EH (cell line): ENCODE measurements at places on chromosomes 3 and 15.
A peak's percentile ranks its signal among the peaks of the same experiment; 100 is the strongest.

- DNase-seq, result no peak
Observed at GRCh38 chr3:5151586-5151985, 29.5 kb downstream of the ARL8B start.

DNA sequence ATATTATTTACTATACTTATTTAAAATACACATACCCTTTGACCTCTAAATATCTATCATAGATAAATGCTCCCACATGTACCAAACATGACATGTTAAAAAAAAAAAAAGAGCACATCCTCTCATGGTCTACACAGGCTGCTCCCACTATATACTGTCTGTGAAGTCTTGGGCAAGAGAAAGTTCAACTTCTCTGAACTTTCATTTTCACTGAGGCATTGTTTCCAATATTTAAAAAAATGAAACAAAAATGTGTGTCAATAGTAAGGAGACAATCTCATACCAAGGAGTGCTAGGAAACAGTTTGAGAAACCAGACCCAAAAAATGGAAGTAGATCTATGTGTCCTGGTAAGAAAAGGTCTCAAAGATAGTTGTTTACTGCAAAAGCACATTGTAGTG, 29.3 kb downstream of the SLC4A7 start:
- DNase-seq, result peak; percentile 13

GRCh38 chr3:41598402-41599126, 363.3 kb downstream of the ULK4 start:
- DNase-seq, result peak; percentile 61

- no peak for DNase-seq
Observed at GRCh38 chr15:31461375-31461774, 134.7 kb downstream of the KLF13 start.

GRCh38 chr3:120568202-120568531, 28.0 kb upstream of the NDUFB4 start:
- DNase-seq, result no peak

- peak; percentile 19 for DNase-seq
Observed at GRCh38 chr15:50066202-50066601, 52.8 kb downstream of the ATP8B4 start.

DNA sequence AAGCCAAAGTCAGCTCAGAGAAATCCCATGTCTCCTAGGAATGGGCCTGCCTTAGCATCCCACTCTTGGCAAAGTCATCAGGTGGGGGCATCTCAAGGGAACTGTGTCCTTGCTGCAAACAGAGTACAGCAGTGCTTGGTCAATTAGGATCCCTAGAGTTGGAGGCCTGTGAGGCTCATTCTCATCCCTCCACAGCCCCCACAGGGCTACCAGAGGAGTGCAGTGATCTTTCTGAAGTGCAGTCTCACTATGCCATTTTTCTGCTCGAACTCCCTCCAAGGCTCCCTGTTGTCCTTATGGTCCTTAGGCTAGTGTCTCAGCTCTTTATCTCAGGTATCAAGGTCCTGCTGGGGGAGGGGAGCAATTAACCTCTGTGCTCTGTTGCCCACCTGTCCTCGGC, 31.1 kb downstream of the TMEM40 start:
- DNase-seq, result no peak

DNA sequence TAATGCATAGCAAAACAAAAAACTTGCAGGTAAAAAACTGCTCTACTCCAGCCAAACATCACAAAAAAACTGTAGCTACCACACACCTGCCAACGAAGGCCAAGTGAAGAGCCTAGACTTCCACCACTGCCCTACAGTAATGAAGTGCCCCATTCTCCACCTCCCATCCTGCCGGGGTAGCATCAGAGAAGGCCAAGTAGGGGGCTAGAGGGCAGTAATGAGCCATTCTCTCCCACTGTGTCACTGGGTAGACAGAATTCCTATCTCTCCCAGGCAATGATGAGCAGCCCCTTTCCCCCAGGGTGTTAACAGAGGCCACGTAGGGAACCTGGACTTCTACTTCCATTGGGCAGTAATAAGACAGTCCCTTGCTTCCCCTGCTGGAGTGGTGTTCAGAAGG, 9.5 kb downstream of the SEC22C start:
- DNase-seq, result peak; percentile 60

- DNase-seq, result no peak
Observed at GRCh38 chr3:30634761-30635735, 28.6 kb downstream of the TGFBR2 start.

DNA sequence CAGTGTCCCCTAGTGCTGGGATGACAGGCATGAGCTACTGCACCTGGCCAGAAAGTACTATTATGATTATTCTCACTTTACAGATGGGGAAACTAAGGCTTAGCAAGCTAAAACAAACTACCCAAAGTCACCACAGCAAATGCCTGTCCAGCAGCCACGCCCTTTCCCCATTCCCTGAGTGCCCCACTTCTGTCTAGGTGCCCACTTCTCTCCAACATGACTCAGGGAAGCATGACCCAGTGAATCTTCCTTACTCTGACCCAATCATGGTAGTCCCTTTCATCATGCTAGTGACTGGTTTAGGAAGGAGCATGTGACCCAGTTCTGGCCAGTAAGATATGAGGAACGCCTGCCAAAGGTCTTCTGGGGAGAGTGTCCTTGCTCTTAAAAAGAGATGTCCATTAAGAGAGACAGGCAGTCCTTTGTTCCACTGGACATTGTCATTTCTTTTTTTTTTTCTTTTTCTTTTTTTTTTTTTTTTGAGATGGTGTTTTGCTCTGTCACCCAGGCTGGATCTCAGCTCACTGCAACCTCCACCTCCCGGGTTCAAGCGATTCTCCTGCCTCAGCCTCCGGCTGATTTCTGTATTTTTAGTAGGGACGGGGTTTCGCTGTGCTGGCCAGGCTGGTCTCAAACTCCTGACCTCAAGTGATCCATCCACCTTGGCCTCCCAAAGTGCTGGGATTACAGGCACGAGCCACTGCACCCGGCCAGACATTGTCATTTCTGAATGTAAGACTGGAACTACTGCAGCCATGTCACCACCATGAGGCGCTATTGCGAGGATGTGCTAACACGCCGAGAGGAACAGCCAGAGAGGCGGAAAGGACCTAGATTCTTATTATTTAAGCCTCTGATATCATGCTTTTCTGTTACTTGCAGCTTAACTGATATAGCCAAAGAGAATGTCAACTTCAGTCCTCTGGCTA, 19.8 kb downstream of the MEGF11 start:
- peak; percentile 31 for DNase-seq

DNA sequence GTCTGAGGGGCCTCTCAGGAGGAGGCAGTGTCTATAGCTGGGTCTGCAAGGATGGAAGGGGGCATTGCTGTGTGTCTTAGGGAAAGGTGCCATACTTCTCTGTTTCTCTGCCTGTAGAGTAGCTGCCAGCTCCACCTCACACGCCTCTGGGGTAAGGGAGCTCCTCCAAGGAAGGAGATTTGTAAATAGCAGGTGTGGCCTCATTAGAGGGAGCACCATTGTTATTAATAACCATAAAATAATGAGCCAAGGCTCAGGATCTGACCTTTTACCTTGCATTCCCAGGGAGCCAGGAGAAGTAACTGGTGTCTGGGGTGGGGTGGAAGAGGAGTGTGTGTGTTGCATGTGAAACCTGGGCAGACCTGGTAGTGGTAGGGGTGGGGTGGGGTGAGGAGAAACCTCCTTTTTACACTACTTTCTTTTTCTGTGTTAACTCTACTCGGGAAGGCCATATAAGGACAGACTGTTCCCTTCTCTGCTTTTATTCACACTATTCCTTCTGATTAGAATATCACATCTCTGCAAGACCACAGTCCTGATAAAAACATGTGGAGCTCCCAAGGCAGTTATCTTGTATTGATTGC, 2.2 kb upstream of the C15orf39 start:
- DNase-seq, result no peak

DNA sequence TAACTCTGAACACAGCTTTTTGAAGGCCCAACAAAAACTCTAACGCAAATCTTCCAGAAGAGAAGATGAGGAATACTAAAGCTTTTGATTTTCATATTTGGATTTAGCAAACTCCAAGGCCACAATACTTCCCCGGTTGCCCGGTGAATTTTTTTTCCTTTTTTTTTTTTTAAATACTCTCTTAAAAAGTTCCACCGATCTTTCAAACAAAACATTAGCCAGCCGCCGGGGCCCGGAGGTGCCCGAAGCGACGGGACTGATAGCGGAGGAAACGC, 2.3 kb downstream of the FOXL2 start:
- DNase-seq, result no peak

- peak; percentile 73 for DNase-seq
Observed at GRCh38 chr3:170716172-170716805, 130.4 kb upstream of the SLC7A14 start.

- DNase-seq, result peak; percentile 31
Observed at GRCh38 chr3:184880276-184881019, 68.5 kb downstream of the VPS8 start.

DNA sequence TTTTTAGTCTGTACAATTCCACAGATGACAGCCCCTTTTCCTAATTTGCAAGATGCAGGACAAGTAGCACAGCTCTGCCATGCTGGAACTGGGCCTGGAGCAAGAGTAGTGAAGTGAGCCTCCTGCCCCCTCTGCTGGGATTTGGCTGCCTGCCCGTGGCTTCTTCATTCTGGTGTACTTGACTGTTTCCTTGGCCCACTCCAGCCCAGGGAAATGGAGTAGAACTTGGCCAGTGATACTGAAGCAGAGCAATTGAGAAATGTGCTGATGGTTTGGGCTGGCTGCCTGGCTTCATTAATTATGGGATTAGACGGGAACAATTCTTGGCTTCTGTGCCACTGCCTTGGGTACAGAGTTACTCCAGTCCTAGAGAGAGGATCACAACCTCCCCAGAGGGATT, 2.8 kb downstream of the GPD1L start:
- peak; percentile 36 for DNase-seq

DNA sequence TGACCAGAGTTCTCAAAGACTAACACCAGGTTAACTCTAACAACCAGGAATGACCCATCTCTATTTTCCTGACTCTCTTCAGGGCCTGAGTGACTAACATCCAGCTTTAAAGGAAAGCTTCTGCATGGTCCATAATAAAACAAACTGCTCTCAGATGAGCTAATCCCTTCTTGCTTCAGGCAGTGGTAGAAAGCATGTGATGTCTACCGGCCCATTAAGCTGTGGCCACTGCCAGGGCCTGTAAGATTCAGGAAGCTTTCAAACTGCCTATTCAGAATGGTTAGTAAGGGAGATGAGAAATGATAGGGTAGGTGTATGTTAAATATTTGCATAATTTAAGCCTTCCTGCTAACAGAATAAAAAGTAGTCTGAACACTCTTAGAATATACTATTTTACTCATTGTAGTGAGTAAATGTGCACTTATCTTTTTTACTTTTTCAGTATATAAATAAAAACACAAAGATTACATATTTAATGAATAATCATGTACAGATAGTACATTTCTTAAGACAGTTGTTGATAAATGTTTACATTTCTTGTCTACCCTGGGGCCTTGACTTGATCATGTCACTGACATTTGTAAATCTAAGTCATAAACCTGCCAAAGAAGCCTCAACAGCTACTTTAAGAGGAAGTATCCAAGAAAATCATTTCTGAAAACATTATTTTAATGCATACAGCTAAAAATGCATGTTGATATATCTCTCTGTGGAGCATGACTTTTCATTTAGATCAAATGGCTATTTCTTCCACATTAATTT, 222.0 kb downstream of the MCTP2 start:
- DNase-seq, result no peak

DNA sequence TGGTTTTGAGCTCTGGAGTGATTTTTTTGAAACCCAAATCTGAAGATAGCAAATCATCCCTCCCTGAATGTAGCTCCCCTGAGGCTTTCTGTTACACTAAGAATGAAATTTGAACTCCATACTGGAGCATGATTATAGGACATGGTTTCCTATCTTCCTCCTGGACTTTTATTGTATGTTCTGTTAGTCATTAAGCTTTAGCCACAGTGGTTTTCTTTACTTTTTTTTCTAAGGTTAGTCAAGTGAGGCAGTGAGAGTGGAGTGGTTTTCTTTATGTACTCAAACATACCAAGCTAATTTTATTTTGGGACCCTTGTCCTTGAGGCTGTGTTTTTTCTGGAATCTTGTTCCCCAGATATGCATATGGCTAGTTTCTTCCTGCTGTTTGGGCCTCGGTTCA, 55.2 kb upstream of the FRMD4B start:
- DNase-seq, result no peak

GRCh38 chr3:160546727-160547126, 18.6 kb downstream of the KPNA4 start:
- no peak for DNase-seq

DNA sequence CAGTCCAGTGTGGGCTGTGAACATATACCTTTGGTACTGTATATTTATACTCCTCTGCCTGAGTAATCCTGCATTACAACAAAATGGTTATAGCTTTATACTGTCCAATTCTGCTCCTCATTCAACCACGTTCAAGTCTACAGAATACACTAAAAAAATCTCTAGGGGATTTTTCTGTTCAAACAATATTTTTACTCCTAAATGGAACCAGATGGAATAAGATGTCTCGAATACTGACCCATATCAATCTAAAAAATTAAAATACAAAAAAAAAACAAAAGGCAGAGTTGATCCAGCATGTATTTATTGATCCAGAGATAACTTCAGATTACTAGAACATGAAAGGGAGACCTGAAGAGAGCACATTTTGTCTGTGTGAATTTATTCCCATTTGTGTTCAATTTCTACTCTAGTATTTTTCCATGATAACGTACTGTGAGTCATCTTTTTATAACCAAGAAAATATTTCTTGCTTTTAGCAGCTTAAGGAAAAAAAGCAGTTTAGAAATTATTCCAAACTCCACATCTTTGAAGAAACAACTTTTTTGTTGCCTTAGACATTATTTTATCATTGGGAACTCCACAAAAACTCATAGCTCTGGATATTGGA, 910.7 kb downstream of the TBL1XR1 start:
- DNase-seq, result peak; percentile 44

GRCh38 chr15:80953953-80954778, 35.5 kb downstream of the MESD start:
- peak; percentile 40 for DNase-seq

DNA sequence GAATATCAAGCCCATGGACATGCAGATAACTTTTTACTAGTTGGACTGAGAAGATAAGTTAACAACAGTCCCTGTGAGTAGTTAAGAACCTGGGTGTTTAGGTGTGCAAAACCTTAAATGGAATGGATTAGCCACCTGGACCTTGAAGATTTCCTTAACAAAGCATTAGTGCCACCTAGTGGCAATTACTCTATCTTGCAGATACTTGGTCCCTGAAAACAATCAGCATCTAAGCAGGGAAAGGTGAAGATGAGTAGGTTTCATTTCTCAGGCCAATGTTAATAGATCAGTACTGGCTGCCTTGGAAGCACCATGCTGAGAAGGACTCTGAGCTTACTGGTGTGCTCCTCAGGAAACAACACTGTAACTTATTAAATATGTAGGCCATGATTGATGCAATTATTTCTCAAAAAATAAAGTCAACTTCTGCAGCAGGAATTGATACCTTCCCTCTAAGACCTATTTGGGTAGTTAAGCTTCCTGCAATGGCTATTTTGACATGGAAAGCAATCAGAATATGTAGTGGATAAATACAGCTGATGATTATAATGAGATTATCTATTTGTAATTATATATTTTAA, 329.4 kb downstream of the TBC1D5 start:
- peak; percentile 59 for DNase-seq

GRCh38 chr3:128572644-128573105, 77.9 kb downstream of the RPN1 start:
- DNase-seq, result no peak
